Activated gamma-delta T cell (primary cell): ENCODE measurements at places on chromosomes 3 and 15.

- no peak for DNase-seq
Measured at GRCh38 chr3:22691856-22692628, 511.1 kb upstream of the UBE2E2 start.

GRCh38 chr3:189288348-189289235 is 116.8 kb downstream of the TPRG1 start:
- DNase-seq, result no peak

GRCh38 chr15:94453227-94453988 is 222.0 kb downstream of the MCTP2 start:
- DNase-seq, result no peak

GRCh38 chr3:187243933-187244524 is 46.7 kb downstream of the RTP1 start:
- no peak for DNase-seq

- no peak for DNase-seq
Measured at GRCh38 chr3:112967425-112967824, 7.5 kb downstream of the CD200R1 start.
